Mesenteric fat pad (tissue), 1 donor: ENCODE measurements at places on chromosomes 12 and 14. TPM values are rescaled to one million over a fixed set of nuclear protein-coding genes. Genes with fewer than 3 reads are reported as not detected.

DNA sequence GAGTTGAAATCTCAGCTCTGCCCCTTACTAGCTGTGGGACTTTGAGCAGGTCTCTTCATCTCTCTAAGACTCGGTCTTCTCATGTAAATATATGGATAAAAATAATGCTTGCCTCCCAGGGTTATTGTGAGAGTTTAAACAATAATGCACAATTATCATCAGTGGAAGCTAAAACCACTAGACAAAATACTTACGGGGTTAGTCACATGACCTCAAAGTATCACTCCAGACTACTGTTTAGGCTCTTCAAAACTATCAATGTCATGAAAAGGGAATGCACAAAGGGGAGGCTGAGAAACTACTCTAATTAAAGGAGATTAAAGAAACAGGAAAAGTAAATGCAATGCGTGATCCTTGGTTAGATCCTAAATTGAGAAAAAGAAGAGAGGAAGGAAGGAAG, 24.5 kb upstream of the TSPAN11 start:
- no peak for DNase-seq

DNA sequence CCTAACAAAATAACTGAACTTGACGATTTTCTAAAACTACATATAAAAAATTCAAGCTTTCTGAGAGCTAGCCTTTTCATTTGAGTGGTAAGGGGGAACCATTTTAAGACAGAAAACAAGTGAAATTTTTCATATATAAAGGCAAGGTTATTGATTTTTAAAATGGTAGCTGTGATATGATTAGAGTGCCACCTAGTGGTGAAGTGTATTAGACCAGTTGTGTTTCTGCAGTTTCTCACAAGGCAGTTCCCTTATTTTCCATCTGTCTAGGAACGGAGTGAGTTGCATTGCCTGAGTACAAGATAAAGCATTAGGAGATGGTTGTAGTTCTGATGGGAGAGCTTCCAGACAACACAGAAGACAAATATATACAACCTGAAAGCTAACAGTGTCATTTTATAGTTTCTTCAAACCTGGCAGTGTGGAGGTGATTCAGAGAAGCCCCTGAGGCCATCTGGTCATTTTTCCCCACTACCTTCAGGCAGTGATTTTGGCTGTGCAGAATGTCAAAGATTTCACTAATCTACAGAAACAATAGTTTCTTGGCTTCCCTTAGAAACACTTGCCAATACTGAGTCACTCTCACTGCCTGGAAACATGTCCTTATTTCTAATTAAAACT, 180.8 kb downstream of the C12orf50 start:
- no peak for DNase-seq

DNA sequence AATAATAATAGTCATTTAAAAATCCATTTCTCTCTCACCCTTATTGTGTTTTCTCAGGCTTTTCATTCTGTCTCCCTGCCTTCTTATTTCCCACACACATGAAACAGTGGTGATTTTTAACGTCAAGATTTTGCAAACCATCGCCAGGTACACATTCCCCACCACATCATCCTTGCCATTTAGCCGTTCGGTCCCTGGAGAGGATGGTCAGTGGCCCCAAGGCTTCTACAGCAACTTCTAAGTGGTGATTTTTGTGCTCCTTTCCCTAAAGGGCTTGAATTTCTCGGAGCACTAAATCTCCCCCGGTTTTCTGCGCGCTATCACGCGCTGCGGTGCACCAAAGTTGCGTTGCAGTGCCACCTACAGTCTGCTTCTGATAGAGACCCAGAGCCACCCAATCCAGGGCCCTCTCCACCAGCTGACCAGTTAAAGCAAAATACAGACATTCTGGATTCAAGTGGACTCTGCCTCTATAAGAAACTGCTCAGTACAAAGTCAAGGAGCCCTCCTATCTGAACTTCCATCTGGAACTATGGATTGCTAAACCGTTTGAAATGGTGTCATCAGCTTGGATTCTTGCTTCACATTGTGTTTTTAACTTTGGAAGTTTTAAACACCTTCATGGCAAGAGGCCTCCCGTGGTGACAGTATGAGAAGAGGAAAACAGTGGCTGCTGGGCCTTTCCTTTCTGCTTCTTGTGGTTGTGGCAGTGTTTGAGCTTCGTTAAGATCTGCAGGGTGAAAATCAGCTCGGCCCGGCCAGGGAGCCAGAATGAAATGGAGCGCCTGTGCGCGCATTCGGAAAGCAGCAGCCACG, 234.0 kb downstream of the SPTSSA start:
- no peak for DNase-seq

GRCh38 chr12:58138424-58138823, 197.1 kb downstream of the ATP23 start:
- DNase-seq, result no peak

GRCh38 chr14:72619881-72620280, 274.0 kb downstream of the DPF3 start:
- DNase-seq, result no peak

DNA sequence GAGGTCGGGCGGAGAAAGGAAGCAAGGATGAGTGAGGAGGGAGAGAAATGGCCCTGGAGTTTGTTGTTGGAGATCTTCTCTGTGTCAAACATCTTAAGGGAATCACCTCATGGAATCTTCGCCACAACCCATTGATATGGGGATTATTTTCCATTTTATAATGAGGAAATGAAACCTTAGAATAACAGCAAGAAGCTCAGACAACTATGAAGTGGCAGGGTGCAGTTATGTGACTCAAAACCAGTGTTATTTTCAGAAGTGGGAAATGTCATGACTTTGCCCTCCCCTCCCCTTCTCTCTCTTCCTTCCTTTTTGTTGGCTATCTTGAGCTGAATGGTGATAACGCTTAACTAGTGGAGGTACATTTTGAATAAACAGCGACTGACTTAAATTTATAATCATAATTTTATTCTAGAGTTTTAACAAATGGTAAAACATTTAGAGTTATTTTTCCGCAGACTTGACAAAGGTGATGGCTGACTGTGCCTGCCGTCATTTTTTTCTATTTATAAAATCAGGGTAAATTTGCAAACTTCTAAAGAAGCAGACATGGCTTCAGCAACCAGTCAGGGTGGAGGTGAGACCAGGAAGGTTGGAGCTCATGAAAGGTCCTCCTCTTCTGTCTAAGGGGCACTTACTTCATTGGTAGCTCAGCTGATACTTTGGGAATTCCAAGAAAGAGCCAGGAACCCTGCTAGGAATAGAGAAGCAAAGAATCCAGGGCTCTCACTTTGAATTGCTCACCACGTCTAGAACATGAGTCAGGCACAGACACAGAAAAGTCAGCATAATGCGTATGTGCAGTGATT, 232.4 kb downstream of the RGS6 start:
- DNase-seq, result no peak

DNA sequence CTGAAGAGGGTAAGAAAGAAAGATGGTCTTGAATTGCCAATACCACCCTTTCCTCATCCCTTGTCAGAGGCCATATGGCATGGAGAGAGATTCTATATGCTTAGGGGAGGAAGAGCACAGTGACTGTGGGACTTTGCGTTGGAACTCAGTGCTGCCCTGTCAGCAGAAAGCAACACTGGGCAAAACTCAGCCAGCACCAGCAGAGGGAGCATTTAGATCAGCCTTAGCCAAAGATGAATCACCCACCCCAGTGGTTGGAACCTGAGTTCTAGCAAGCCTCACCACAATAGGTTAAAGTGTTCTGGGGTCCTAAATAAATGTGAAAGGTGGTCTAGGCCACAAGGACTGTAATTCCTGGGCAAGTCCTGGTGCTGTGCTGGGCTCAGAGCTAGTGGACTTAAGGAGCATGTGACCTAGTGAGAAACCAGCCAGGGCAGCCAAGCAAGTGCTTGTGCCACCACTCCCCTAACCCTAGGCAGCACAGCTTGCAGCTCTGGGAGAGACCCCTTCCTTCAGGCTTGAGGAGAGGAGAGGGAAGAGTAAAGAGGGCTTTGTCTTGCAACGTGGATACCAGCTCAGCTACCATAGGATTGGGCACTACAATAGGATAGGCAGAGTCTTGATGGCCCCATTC, 11.4 kb upstream of the BCAT1 start:
- no peak for DNase-seq

DNA sequence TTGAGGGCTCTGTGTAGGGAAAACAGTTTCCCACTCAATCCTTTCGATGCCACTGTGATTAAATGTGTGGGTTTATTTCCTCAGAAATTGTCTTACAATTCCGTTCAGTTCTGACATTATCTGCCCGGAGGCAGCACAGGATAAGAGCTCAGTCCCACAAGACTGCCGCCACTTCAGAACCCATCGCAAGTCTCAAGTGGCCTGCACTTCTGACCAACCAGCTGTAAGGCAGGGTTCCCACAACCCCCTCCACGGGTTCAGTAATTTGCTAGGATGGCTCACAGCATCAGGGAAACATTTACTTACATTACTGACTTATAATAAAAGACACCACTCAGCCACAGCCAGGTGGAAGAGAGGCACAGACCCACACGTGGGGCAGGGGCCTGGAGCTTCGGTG, 17.2 kb downstream of the BDKRB2 start:
- no peak for DNase-seq

- DNase-seq, result no peak
These were observed 159.6 kb downstream of the PLCZ1 start for GRCh38 chr12:18578191-18578590.

- no peak for DNase-seq
These were observed 169.0 kb downstream of the MON2 start for GRCh38 chr12:62635649-62636048.

GRCh38 chr12:52699373-52699772, 4.0 kb downstream of the KRT77 start:
- no peak for DNase-seq

DNA sequence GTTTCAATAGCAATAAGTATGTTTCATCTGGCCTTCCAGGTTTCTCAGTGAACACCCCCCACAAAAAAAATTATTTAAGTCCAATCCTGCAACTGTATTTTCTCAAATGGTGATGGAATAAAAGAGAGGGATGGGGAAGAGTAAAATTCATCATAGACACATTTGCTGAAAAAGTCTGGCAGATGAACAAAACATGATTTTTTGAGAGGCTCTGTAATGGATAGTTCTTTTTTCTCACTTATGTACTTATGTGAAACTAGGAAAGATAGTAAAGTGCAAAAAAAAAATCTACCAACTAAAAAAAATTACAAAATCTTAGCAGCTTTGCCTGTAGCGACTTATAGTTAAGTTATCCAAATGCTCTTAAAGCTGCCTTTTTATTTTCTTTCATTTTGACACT, 412.4 kb downstream of the FOXG1 start:
- DNase-seq, result no peak

DNA sequence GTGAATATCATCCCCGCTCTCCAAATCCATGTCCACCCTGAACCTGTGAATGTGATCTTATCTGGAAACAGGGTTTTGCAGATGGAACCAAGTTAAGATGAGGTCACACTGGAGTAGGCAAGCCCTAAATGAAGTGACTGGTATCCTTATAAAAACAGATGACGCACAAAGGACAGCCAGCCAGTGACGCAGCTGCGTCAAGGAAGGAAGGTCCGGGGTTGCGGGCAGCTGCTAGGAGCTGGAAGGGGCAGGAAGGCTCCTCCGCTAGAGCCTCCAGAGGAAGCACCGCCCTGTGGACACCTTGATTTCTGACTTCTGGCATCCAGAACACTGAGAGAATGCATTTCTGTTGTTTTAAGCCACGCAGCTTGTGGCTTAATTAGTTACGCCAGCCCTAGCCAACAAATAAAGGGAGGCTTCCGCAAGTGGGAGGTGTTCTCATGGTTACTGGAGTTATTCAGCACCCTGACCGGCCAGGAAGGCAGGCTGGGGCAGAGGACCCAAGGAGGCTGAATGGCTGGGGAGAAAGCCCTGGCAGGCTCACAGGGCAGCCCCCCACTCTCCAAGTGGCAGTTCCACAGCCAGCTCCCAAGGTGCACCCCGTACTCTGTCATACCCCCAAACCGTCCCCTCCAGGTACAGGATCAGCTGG, 127.6 kb upstream of the NCOR2 start:
- no peak for DNase-seq

- no peak for DNase-seq
These were observed 30.6 kb upstream of the DLGAP5 start for GRCh38 chr14:55221968-55222367.

GRCh38 chr14:91311284-91311662, 66.8 kb upstream of the GPR68 start:
- DNase-seq, result no peak

DNA sequence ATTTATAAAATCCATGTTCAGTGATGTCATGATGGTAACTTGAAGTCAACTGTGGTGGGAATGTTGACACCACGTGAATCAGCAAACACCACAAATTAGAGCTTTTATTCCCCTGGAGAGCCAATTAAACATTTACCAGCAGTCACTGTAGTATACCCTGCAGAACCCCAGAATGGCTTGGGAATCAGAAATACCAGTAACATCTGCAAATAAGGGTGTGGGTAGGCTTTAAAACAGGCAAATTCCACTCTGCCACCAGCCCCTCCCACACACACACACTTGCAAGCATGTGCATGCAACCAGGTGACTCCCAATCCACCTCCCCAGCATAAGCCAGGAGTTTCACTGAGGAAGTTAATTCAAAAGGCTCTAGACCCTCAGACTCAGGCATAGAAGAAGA, 63.6 kb upstream of the TMEM263 start:
- no peak for DNase-seq

DNA sequence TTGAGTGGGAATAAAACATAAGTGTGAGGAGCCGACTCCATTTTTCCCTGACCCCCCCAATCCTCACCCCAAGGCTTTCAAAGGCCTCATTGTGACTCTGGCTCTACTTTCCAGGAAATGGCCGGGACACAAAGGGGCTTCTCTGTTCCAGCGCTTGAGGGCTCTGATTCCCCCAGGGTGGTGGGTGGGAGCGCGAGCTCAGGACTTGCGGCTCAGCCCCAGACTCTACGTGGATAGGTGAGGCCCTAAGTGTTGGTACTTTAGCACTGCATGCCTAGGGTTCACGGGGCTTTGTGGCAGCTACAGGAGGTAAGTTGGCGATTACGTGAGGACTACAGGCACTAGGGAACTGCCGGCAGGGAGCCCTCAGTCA, 553 bp downstream of the CNPY2 start:
- DNase-seq, result no peak

DNA sequence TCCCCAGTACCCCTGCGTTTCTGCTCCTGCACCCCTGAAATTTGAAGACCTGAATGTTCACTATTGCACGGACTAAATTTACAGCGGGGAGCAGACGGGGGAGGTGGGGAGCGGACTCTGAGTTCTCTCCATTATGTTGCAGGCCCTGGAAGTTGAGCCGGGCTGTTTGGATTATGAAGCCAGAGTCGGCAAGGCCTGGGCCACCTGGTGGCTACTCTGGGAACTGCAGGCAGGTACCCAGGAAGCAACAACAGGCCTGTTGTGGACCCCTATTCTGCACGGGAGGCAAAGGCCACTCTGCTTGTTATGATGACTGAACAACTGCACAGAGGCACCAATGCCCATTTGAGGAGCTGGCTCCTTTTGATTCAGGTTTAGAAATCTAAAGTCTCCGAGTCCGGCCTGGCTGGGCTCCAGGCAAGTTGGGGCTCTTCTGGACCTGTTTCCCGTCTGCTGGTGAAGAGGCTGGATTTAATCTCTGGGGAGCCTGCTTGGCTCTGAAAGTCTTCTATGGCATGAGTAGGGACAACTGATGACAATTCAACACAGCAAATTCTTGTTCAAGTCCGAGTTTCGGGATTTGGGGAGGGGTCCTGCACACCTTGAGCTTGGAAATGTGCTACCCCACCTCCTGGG, 34.1 kb upstream of the FAM181A start:
- no peak for DNase-seq

Gene PIWIL1
- not detected for total RNA-seq

Gene OVCH1
- 0.90 TPM for total RNA-seq

Gene ADAM21
- total RNA-seq, result 0.13 TPM

Gene RND1
- 4.7 TPM for total RNA-seq

Gene CAND1
- total RNA-seq, result 93.5 TPM

Gene KCNJ8
- total RNA-seq, result 16.5 TPM

Gene CFAP54
- total RNA-seq, result 0.71 TPM

Gene HPD
- 2.2 TPM for total RNA-seq

Gene LUM
- total RNA-seq, result 170 TPM
